Breast epithelium (tissue), 4 donors: ENCODE measurements at places on chromosomes 2 and 18. TPM values are rescaled to one million over a fixed set of nuclear protein-coding genes. Genes with fewer than 3 reads are reported as not detected.

PTRHD1 gene
- 38.8 TPM for total RNA-seq

NOSTRIN gene
- 35.0 TPM for total RNA-seq

AKAIN1 gene
- total RNA-seq = not detected

LHCGR gene
- total RNA-seq = 0.64 TPM

OTOS gene
- total RNA-seq = not detected

DCDC2C gene
- 0.59 TPM for total RNA-seq
